ENCODE measurements at places on chromosomes 16 and 17.
A peak's percentile ranks its signal among the peaks of the same experiment; 100 is the strongest.

- DNase-seq: no peak
Observed at GRCh38 chr17:55567240-55568214, 56.3 kb upstream of the SMIM36 start.

- DNase-seq: no peak
Observed at GRCh38 chr16:78642621-78643285, 543.3 kb downstream of the WWOX start.

- no peak for DNase-seq
Observed at GRCh38 chr17:41559548-41559947, 12.3 kb downstream of the KRT9 start.

DNA sequence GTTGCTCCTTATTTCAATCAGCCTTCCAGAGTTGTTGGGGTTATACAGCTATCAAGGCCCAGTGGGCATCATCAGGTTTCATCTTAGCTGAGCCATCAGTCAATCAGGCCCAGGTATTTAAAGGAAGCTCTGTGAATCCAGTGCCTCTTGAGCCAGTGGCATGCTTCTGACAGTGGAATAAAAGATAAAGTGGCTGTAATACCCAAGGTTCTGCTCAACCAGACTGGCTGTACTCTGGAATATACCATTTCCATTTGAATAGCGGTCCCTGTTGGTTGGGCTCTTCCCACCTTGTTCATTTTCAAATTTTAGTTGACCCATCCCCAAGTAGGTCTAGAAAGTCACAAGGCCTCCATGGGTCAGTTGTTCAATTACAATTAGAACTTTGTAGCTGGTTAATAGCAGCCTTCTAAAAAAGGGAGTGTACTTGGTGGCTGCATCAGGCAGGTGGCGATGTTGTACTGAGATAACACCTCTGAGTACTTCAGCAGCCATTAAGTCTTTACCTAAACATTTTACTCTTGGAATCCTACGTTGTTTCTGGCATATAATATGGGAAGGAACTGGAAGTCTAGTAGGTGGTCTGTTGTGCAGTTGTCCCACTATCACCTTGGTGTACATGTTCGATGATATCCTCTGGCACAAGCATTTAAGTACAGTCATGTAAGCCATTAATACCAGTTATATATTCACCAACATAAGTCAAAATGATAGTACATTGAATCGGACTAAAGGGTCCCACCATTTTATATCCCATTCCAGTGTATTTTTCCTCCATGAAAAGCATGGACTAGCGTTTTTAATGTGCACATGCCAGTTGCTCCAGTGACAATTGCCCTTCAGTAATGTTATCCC lies 294.1 kb downstream of the BCAS3 start:
- no peak for DNase-seq

GRCh38 chr16:55203570-55203969 lies 120.4 kb upstream of the IRX6 start:
- DNase-seq: no peak

DNA sequence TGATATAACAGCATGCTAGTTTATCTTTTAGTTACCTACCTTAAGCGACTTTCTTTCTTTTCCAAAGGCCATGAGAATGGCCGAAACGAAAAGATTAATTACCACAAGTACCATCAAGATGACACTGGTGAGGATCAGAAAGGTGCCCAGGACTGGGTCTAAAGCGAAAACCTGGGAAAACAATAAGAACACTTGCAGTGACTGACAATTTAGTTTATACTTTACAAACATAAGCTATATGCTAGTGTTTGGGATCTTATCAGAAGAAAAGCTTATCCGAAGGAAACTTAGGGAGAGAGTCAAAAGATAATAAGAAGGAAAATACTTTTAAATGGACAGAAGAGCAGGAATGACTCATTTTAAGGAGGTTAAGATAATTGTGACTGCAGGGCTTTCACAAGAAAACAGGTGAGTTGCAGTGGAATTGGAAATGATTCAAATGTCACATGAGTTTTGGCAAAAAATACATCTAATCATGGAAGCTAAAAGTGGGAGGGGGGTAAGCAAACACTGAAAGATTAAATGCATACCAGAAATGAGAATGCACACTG lies 34.8 kb downstream of the IST1 start:
- DNase-seq: no peak

DNA sequence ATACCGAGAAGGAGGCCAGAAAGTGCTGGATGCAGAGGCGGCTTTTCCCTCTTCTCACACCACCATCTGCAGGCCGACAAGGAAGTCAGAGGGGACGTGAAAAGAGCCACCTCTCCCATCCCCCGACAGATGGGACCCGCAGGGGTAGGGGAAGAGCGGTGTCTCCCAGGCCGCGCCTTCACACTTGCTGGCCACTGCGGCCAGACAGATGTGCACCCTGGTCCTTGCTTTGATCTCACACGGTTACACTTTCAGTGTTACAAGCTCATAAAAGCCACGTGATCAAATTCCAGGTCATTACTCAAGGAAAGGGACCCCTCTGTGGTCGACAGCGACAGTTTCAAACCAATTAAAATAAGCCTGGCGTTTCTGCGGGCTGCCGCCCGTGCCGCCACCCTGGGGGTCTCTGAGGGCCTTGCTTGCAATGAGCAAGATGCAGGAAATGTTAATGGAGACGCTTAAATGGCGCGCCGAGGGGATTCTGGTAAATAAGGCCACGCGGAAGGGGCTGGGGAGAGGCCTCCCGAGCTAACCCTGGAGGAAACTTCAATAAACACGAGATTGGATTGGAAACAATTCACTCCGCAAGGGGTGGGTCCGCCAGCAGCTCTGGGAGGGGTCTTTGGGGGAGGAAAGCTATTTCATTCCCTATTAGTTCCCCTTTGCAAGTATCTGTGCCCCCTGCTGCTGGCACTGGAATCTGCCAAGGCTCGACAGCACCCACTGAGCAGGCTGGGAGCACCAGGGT lies 240.9 kb downstream of the ENGASE start:
- no peak for DNase-seq

GRCh38 chr17:44787271-44787940 lies 28.6 kb downstream of the ADAM11 start:
- DNase-seq: no peak

DNA sequence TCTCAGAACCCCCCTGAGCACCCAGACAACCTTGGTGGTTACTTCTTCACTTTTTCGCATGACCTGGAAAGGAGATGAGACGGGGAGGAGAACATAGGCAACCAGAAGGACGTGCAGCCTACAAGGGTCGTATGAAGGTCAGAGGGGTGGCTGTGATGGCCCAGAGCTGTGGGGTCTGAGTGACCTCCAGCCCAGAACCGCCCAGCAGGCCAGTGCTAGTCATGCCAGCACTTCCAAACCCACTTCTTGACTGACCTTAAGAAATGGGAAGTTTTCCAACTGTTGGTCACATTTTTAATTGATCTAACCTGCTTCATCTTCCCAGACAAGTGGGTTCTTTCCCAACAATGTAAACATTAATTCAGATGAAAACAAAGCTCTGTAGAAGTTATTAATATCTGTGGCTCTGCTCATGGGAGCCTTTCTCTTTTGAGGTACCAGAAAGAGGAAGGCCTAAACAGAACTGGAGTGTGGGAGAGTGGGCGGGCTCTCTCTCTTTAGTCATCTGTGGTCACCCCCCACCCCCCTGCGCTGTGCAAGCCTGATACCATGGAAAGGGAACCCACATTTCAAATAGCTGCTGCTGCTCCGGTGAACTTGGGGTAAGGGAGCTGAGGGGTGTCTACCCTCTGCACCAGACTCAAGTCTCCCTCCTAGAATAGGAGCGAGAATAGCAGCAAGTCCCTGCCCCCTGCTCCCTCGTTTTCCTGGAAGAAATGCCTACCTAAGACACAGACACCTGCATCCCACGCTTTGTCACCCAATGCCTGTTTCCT lies 101.6 kb downstream of the RAB11FIP4 start:
- DNase-seq: peak; percentile 52

DNA sequence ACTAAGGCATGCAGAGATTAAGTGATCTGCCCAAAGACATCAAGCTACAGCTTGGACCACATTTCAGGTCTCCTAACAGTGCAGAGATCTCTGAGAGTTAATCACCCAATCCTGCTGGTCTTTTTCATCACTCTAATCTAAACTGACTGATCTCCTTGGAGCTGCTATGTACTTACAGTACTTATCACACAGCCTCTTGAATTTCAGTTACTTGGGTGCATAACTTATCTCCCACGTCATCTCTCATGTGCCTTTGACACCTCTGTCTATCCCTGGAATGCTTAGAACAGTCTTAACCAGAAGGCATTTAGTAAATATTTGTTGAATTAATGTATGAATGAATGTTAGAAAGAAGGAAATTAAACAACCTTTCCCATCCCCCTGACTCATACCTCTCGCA lies 139.0 kb downstream of the SNX11 start:
- no peak for DNase-seq

DNA sequence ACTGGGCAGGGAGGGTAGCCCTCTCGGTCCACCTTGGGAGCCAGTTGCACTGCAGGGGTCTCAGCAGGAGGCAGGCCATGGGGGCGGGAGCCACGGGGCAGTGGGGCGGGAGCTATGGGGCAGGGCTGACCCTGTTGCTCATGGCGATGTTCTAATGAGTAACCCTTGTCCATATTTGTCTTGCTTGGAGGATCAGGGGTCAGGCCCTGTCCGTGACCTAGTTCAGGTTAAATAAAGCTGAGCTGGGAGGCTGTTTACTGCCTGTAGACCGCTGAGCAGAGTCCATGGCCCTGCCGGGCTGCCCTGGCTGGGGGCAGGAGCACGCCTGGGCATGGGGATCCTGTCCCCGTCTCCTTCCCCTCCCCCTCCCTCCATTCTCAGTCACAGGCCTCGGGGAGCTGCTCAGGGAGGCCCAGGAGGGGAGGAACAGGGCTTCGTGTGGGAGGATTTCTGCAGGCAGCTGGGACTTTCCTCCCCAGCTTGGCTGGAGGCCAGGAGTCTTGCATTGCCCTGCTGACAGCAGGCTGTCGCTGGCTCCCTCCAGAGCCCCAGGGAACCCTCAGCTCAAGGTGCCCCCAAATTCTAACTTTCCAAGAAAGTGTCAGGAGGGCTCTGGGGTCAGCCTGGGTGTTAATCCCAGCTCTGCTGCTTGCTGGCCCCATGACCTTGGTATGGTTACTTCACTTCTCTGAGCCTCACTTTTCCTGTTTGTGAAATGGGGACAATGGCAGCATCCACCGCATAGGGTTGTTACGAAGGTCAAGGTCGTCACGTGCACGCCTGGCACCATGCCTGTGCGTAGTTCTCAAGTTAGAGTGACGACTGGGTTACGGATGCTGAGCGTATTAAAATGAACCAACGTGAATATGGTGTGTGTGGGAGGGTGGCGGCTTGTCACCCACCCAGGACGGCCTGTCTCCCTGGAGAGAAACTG lies 6.1 kb upstream of the SERPINF2 start:
- no peak for DNase-seq

GRCh38 chr16:67023689-67024088 lies 5.3 kb upstream of the CBFB start:
- DNase-seq: no peak

DNA sequence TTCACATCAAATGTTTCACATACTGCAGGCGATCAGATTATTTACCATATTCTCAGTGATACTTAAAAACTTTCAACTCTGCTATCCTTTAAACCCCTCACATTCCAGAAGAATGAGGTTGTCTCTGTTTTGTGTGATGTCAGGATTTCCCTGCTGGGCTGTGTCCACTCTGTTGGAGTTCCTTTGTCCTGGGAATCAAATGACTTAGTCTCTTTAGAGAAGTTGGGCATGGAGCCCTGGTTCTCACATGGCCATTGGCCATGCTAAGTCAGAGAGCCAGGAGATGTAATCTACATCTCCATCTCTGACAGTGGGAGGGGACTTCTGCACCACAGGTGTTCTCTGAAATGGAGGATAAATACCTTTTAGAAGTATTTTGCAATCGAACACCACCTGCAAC lies 205.1 kb upstream of the MAF start:
- DNase-seq: no peak

GRCh38 chr16:58885528-58886170 lies 151.5 kb upstream of the GOT2 start:
- DNase-seq: no peak

- no peak for DNase-seq
Observed at GRCh38 chr17:34665150-34665806, 85.9 kb downstream of the TMEM132E start.

Measured in activated T-cell treated with anti-CD3 and anti-CD28 coated beads for 1 hour (primary cell).